Breast epithelium (tissue), 4 donors: ENCODE measurements at places on chromosomes 12 and 14. TPM values are rescaled to one million over a fixed set of nuclear protein-coding genes. Genes with fewer than 3 reads are reported as not detected.

The CLEC7A gene
- 13.8 TPM for total RNA-seq

The GALNT9 gene
- total RNA-seq: 2.9 TPM

GRCh38 chr12:80580254-80580653, 127.2 kb upstream of the MYF6 start:
- H3K4me3 ChIP-seq: no peak overlapping the region
- no peak overlapping the region for H3K27ac ChIP-seq
- no peak for DNase-seq
- H3K36me3 ChIP-seq: no peaks in the 10 kb centered on the region
- no peaks in the 10 kb centered on the region for H3K4me1 ChIP-seq
- no peaks in the 10 kb centered on the region for H3K27me3 ChIP-seq

DNA sequence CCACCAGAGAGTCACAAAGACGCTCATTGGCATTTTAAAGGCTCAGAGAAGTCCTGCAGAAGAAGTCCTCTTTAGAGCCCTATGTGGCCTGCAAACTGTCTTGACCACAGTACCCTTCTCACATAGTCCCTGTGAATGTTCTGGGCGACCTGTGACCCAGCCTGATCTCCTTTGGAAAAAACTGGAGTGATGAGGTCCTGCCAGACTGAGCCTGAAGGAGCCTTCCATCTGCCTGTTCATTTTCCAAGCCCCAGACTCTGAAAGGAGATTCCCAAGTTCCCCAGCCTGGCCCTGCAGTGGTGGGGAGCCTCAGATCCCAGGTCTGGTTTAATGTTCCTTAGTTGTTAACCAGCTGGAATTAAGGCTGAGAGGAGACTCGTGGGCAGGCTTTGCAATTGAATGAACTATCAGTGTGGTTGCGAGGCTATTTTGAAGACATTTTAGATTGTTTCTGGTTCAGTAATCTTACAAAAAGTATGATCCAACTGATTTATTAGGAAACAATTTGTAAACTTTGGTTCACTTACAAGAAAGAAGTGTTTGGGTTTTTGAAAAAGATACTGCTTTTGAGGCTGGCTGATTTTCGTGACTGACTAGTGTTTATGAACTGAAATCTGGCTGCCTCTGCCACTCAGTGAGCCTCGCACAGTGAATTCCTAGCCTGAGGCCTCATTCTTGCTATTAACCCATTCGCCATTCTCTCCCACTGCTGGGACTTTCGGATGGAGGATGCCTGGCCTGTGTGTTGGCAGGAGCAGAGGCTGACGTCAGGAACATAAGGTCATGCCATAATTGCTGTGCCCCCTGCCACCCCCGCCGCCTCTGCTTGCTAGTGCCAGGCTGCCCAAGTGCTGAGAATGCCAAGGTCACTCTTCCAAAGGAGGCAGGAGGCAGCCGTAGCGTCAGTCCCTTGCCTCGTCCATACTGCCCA, 249.0 kb downstream of the CACNA1C start:
- peaks cover 3% of the 10 kb centered on the region for H3K4me1 ChIP-seq
- H3K36me3 ChIP-seq: no peaks in the 10 kb centered on the region
- no peak for DNase-seq

DNA sequence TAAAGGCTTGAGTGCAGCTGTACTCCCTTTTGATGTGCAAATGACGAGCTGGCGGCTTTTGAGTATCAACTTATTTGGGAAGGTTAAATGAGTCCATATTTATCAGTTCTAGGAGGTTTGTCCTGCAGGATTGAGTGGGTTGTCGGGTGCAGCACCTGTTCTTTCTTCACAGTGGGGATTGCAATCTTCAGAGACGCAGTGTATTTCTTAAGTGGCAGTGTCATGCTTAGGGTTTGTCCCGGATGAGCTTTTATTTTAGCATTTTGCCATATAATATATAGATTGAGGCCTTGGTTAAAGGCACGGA, 1.2 kb downstream of the FUT8 start:
- no peak for DNase-seq
- no peaks in the 10 kb centered on the region for H3K4me1 ChIP-seq
- H3K36me3 ChIP-seq: no peaks in the 10 kb centered on the region
- peak overlapping the region; percentile 85 for H3K4me3 ChIP-seq
- H3K27me3 ChIP-seq: no peaks in the 10 kb centered on the region
- peak overlapping the region; percentile 94 for H3K27ac ChIP-seq

GRCh38 chr14:70909733-70910614, 2.7 kb downstream of the PCNX1 start:
- no peak for DNase-seq
- H3K27me3 ChIP-seq: no peaks in the 10 kb centered on the region
- no peak overlapping the region for H3K4me3 ChIP-seq
- peaks cover 6% of the 10 kb centered on the region for H3K4me1 ChIP-seq
- peak overlapping the region; percentile 62 for H3K27ac ChIP-seq

DNA sequence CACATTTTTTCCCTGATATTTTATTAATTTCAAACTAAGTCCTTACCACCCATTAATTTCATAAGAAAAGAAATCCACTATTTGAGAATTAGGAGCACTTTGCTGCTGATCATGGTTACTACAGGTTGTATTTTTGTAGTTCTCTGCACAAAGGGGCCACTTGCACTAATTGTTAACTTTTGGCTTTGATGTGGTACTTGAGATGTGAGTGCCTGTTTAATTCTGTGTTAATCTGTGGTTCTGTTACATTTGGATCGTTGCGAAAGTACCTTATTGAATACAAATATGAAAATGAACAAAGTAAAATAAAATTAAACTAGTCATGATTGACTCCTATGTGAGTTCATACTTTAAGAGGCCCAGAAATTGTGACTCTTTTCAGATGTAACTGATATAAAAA, 374.9 kb upstream of the RGS6 start:
- H3K4me1 ChIP-seq: no peaks in the 10 kb centered on the region
- no peak overlapping the region for H3K27ac ChIP-seq
- H3K27me3 ChIP-seq: no peaks in the 10 kb centered on the region
- no peak for DNase-seq
- no peaks in the 10 kb centered on the region for H3K36me3 ChIP-seq
